Renal pelvis (tissue), 12 donors: ENCODE measurements at places on chromosomes 3 and 15. TPM values are rescaled to one million over a fixed set of nuclear protein-coding genes. Genes with fewer than 3 reads are reported as not detected.

DAZL gene
- polyA plus RNA-seq: not detected

RYR3 gene
- polyA plus RNA-seq: 14.2 TPM

CACNA1D gene
- 17.5 TPM for polyA plus RNA-seq

SEMA6D gene
- 31.1 TPM for polyA plus RNA-seq

FETUB gene
- polyA plus RNA-seq: 0.65 TPM

A4GNT gene
- polyA plus RNA-seq: 2.8 TPM

PRKCI gene
- 69.3 TPM for polyA plus RNA-seq

TUSC7 gene
- polyA plus RNA-seq: not detected

COL6A5 gene
- polyA plus RNA-seq: 0.03 TPM

SAMD7 gene
- not detected for polyA plus RNA-seq

COL6A6 gene
- polyA plus RNA-seq: 1.9 TPM

GPR176 gene
- 15.1 TPM for polyA plus RNA-seq

BMF gene
- polyA plus RNA-seq: 45.7 TPM

RPUSD3 gene
- polyA plus RNA-seq: 37.0 TPM

FGF7 gene
- polyA plus RNA-seq: 12.0 TPM

SERINC4 gene
- polyA plus RNA-seq: 0.25 TPM

MLH1 gene
- 49.6 TPM for polyA plus RNA-seq

STARD9 gene
- polyA plus RNA-seq: 13.4 TPM

PLCH1 gene
- 12.8 TPM for polyA plus RNA-seq

LMAN1L gene
- 0.04 TPM for polyA plus RNA-seq

CYP1A1 gene
- not detected for polyA plus RNA-seq

MCF2L2 gene
- polyA plus RNA-seq: 2.0 TPM

ZKSCAN7 gene
- 15.9 TPM for polyA plus RNA-seq

B4GALT4 gene
- polyA plus RNA-seq: 31.5 TPM

USF3 gene
- polyA plus RNA-seq: 20.3 TPM

ZNF80 gene
- polyA plus RNA-seq: not detected

ASB14 gene
- polyA plus RNA-seq: 1.6 TPM

CACNA2D3 gene
- 1.7 TPM for polyA plus RNA-seq

WNT5A gene
- polyA plus RNA-seq: 38.4 TPM

LRRIQ4 gene
- polyA plus RNA-seq: not detected

MYZAP gene
- polyA plus RNA-seq: 5.3 TPM

DAPK2 gene
- 5.1 TPM for polyA plus RNA-seq

LMOD3 gene
- 0.07 TPM for polyA plus RNA-seq

AADACL2 gene
- polyA plus RNA-seq: not detected

CELSR3 gene
- 1.3 TPM for polyA plus RNA-seq

TMEM266 gene
- polyA plus RNA-seq: 13.0 TPM

SCAMP2 gene
- polyA plus RNA-seq: 75.6 TPM

PATL2 gene
- 0.65 TPM for polyA plus RNA-seq

NR2F2 gene
- 334 TPM for polyA plus RNA-seq

GOLGA8H gene
- 1.6 TPM for polyA plus RNA-seq

GREM1 gene
- 0.29 TPM for polyA plus RNA-seq

SEMA5B gene
- polyA plus RNA-seq: 28.6 TPM

CKMT1A gene
- 3.5 TPM for polyA plus RNA-seq

CEMIP gene
- polyA plus RNA-seq: 7.0 TPM

ABI3BP gene
- polyA plus RNA-seq: 13.5 TPM

BCL6 gene
- polyA plus RNA-seq: 12.8 TPM

CPN2 gene
- 0.41 TPM for polyA plus RNA-seq

CCK gene
- polyA plus RNA-seq: 0.17 TPM

ZNF502 gene
- 14.4 TPM for polyA plus RNA-seq

TLR9 gene
- 0.09 TPM for polyA plus RNA-seq

SNX22 gene
- 2.5 TPM for polyA plus RNA-seq

GPR62 gene
- polyA plus RNA-seq: 0.74 TPM

UBA7 gene
- 36.8 TPM for polyA plus RNA-seq

NANOGP8 gene
- polyA plus RNA-seq: 0.78 TPM

WDR72 gene
- 65.9 TPM for polyA plus RNA-seq
